HFFc6 (cell line): ENCODE measurements at places on chromosomes 3 and 15.

- peak; percentile 3 for DNase-seq
Observed at GRCh38 chr15:38207621-38208020, 45.0 kb upstream of the SPRED1 start.

DNA sequence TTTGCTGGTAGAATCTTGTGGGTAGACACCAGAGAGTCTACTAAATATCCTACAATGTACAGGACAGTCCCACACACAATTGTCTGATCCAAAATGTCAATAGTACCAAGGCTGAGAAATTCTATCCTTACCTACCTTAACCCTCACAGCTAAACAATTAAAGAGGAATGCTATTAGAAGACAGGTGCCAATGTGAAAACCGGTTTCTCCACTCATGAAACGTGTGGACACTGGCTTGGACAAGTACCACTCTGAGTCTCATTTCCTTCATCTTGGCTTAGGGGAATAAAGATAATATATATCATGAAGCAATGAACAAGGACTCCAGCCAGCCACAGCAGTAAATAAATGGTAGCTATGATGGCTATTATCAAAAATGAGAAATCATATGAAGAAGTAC lies 90.2 kb downstream of the RFTN1 start:
- no peak for DNase-seq

DNA sequence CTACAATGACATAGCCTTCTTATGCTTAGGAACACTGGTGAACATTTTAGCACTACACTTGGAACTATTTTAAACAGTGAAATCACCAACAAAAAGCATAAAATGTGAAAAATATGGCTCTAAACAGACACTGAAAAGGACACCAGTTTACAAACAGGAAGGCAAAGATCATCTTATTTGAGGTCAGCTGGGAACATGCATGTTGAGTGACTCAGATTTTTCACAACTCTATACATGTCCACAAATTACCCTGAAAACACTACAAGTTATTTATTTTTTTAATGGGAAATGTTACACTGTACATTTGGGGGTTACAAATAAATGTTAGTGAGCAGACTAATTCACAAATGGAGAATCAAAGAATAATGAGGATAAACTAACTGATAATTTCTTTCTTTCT lies 12.5 kb upstream of the GK5 start:
- DNase-seq: no peak

DNA sequence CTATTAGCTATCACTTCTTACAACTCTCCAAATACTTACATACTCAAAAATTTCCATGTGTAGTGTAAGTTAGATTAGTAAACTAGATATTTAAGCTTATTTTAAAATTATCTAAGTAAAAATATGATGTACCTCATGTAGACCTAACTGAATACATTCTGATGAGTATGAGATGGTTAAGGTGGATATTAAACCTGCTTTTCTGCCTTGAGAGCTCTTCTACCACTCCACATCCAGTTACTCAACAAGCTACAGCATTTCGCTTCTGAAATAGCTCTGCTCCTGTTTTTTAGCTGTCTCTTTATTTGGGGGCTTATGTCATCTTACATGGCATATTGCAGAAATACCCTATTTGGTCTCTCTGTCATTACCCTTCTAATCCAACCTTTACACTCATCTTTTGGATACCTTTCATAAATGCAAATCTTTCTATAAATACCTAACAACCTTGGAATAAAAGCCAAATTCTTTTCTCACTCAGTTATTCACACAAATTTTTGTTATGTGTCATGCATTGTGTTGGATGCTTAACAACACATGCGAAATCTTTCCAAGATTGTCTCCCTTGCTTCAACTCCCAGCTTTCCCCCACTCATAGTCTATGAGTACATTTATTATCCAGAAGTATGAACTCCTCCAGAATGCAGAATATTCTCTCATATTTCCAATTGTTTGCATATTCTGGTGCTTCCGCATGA lies 92.0 kb downstream of the ALCAM start:
- DNase-seq: peak; percentile 46

DNA sequence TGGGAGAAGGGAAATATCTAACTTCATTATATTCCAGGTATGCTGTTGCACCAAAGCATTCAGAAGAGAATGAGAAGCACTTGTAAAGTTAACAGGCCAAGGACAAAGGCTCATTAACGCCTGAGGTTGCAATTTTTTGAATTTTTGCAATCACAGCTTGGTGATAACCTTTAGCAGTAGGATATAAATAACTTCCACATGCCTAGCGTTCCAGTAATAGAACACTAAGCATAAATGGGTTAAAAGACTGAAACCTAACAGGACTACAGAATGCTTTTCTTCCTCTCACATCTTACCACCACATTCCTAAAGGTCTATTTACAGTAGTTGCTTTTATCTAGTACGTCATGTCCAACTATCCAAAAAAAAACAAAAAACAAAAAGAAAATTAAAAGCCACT lies 57.4 kb upstream of the IMPG2 start:
- DNase-seq: no peak

DNA sequence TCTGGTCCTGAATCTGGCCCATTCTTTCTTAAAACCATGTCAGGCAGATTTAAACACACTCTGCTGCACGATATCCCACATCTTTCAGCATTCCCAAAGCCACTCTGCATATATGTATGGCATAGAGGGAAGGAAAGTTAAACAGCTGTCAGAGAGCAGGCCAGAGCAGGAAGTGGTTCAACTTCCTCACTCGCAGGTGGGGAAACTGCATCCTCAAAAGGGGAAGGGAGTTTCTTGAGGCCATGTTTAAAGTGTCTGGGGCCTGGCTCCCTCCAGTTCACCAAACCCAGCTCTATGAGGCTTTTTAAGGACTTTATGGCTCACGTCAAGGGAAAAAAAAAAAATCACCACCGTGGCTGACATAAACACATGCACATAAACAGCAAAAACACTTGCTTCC lies 123.1 kb downstream of the OPA1 start:
- DNase-seq: no peak
